ENCODE measurements at places on chromosomes 6 and 20. TPM values are rescaled to one million over a fixed set of nuclear protein-coding genes. Genes with fewer than 3 reads are reported as not detected.

GRCh38 chr6:14841901-14842421 lies 403.9 kb upstream of the JARID2 start:
- DNase-seq = no peak

DNA sequence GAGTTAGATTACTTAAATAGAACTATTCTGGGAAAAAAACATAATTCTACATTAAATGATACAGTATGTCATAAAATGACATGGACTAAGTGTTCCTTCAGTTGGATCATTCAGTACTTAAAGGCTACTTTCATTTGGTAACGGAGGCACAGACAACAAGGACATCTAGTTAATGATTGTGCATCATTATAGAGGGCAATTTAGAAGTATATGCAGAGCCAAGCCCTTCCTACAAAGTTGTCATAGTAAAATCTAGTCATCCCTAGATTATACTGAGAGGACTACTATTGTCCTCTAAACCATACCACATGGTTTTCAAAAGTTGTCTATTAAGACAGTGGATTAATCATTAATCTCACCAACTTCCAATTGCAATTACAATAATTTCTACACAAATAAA lies 53.9 kb upstream of the STXBP5 start:
- no peak for DNase-seq

Gene GSTA4
- 17.9 TPM for total RNA-seq

GRCh38 chr6:154758125-154758524 lies 24.9 kb downstream of the SCAF8 start:
- no peak for DNase-seq

- DNase-seq = no peak
Observed at GRCh38 chr20:50274570-50275430, 84.2 kb downstream of the CEBPB start.

DNA sequence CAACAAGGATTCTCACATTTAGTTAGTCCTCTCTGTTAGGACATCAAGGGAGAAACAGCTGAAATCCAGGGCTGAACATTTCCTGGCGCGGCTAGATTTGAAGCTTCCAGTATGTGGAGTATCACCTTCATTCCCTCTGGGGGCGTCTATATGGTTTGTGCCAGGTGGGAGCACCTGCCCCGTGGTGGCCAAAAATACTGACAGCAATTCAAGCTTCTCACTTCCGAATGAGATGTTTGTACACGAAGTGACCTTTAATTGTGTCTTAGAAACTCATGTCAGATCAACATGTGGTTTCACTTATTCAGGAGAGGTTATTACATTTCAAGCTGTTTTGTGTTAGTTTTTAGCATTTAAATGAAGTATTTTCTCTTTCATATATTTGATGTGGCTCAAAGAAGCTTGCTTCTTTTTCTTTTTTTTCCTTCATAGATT lies 67.3 kb upstream of the ZNF217 start:
- no peak for DNase-seq

- DNase-seq = no peak
Observed at GRCh38 chr20:51505566-51505965, 37.0 kb downstream of the NFATC2 start.

Gene ADGRG6
- 99.3 TPM for total RNA-seq

DNA sequence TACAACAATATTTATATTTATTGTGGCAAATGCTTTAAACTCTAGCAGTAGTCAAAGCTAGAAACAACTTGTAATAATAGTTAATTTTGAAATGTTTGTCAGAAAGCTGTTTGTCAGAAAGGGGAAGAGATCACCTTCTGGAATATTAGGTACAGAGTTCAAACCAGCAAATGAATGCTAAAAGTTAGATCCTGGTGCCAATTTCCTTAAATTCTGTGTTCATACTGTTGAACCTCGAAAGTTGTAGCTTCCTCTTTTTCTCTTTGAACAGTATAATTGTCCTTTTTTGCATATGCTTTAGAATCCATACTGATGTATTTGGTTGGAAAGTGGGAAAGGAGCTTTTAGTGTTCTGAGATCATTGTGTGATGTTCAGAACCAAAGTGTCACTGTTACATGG lies 22.4 kb downstream of the ITCH start:
- DNase-seq = no peak

Gene SLCO4A1
- total RNA-seq = 4.1 TPM

DNA sequence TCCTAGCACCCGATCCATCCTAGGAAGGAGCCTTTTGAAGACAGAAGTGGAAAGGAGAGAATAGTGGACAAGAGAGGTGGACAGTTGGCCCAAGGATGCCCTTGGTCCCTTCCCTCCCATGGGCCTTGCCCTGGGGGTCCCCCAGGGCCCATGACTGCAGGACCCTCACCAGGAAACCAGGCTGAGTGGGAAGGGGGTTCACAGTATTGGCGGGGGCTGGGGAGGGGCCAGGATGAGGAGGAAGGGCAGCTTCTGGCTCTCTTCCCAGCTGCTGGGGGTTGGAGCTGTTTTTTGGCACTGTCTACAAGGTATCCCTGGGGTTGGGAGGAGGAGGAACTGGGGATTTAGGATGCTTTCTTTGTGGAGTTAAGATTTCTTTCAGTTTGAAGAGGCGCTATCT lies 4.0 kb upstream of the DSN1 start:
- no peak for DNase-seq

GRCh38 chr6:142751452-142751851 lies 193.5 kb downstream of the HIVEP2 start:
- DNase-seq = no peak

Gene GJE1
- not detected for total RNA-seq

Gene GGTLC1
- total RNA-seq = not detected

Gene PTCRA
- not detected for total RNA-seq

DNA sequence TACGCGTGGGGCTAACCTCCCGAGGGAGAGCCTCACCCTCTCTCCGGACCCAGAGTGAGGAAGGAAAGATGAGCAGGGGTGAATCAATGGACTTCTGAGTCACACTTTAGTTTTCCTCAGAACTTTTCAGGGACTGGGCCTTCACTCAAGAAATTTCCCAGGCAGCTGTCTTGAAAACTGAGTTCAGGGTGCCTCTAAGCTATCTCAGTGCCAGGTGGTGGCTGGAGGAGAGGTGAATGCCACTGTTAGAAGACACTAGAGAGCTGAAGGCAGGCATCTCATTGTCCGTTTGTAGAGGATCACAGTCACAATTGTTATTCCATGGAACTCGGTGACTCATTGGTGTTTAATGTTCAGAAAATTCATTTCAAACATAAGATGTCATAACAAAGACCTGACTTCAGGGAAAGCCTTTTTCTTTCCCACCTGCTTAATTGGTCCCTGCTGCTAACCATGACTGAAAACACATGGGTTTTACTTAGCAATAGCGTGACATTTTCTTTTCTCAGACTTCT lies 5.3 kb upstream of the SERPINB6 start:
- peak; percentile 71 for DNase-seq

Gene EXOC2
- 30.8 TPM for total RNA-seq

GRCh38 chr20:57483287-57484050 lies 41.5 kb downstream of the CTCFL start:
- DNase-seq = no peak

DNA sequence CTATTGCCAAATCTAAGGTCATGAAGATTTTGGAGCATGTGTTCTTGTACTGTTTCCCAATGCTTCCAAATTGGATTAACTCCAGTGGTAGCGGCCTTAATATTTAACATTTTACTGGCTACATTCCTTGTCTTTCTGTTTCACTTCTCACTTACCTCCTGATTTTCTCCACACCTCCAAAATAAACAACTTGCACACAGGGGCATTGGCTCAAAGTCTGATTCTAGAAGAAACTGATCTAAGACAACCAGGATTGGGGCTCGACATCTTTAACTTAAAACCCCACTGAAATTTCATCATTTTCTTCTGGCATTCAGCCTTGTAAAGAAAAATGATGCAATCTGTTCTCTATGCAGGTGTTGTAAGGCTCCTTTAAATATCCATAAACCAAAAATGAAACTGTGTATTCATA lies 557.9 kb upstream of the ID4 start:
- no peak for DNase-seq

Gene ANKRD66
- total RNA-seq = not detected

- DNase-seq = no peak
Observed at GRCh38 chr6:42038163-42038562, 12.2 kb upstream of the TAF8 start.

GRCh38 chr6:121548131-121548530 lies 112.7 kb downstream of the GJA1 start:
- no peak for DNase-seq

- no peak for DNase-seq
Observed at GRCh38 chr6:119961450-119961849, 611.9 kb upstream of the MAN1A1 start.

Gene FKBP1A
- total RNA-seq = 982 TPM

GRCh38 chr20:49892260-49892659 lies 23.1 kb downstream of the SPATA2 start:
- no peak for DNase-seq

Gene RAD21L1
- total RNA-seq = not detected

DNA sequence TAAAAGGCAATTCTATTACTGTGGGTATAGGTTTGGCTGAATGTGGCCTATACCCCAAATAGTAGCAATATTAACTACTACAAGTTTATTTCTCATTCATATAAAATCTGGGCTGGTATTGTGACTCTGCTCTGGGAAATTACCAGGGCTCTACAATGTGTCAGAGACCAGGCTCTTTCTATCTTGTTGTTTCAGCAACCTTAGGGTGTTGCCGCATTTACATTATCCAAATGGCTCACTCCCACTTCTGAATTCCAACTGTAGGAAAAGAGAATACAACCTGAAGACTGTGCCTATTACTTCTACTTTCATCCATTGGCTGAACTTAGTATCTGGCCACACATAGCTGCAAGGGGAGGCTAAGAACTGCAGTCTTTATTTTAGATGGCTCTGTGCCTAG lies 106.7 kb upstream of the CENPW start:
- DNase-seq = no peak

Gene NINL
- total RNA-seq = 24.8 TPM

GRCh38 chr20:34751453-34751852 lies 47.3 kb downstream of the TP53INP2 start:
- DNase-seq = no peak

DNA sequence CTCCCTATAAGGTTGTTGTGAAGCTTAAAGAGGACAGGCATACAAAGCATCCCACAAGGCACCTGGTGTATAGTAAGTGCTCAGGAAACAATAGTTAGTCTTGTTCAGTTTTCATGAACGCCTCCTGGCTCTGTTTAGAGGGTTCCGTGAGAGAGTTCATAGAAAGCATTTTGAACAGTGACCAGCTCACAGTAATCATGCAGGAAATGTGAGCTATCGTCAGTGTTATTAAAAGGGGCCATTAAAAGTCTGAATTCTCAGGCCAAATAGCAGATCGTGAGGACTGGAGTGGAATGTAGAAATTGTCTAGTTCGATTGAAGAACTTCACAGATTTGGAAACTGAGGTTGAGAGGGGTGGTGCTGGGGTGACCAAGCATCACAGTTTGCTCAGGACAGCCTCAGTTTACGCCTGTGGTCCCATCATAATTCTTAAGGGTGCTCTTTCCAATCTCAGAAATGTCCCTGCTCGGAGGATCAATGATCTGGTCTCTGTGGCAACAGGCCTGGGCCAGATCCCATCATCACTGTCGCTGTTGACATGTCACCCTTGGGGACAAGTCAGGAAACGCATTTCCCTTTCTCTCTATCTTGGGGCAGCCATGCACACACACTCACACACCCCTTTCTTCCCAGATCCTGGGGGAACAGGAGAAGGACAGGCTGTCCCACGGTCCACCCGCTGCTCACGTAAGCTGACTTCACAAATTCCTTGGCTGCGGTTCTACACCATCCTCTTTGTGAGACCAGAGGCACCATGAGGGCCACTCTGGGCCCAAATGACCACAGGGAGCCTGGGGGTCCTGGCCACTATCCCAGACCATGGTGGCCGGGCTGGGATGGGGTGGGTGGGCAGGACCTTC lies 7.2 kb downstream of the TGM2 start:
- peak; percentile 87 for DNase-seq

- DNase-seq = no peak
Observed at GRCh38 chr6:110282412-110282811, 75.7 kb downstream of the METTL24 start.

- DNase-seq = no peak
Observed at GRCh38 chr6:30349421-30350177, 4.6 kb downstream of the RPP21 start.

DNA sequence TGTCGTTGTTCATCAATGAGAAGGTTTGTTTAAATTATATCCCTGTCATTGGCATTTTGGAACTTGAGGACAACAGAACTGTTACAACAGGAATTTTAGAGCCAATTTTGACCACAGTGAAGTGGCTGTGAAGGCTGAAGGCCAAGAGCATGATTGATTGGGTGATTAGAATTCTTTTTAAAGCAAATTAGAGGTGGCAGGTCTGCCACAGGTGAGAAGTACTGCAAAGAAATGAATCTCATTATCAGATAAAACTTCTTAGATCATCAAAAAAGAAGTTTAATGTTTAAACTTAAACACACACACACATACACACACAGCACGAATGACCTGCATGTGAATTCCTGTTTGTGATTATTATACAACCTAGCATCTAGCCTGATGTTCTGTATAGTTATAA lies 32.4 kb downstream of the FARS2 start:
- DNase-seq = no peak

GRCh38 chr6:151721671-151722070 lies 85.8 kb upstream of the ESR1 start:
- no peak for DNase-seq

Gene PSORS1C2
- total RNA-seq = not detected

DNA sequence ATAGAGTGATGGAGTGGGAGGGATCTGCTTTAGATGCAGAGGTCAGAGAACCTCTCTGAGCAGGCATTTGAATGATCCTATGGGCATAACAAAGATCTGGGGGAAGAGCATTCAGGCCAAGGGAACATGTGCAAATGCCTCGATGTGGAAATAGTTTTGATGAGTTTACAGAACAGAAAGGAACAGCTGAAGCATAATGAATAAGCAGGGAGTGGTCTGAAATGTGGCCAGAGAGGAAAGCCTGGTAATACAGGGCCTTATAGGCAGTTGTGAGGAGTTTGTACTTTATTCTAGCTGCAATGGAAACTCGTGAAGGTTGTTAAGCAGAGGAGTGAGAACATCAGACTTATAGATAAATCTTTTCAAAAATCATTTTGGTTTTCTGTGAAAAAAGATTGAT lies 33.0 kb upstream of the ME1 start:
- DNase-seq = no peak

Gene RFX6
- total RNA-seq = not detected

- DNase-seq = peak; percentile 26
Observed at GRCh38 chr6:21115111-21115510, 478.4 kb upstream of the SOX4 start.

GRCh38 chr20:14512839-14513238 lies 175.4 kb upstream of the FLRT3 start:
- DNase-seq = peak; percentile 39

Gene STX11
- 4.7 TPM for total RNA-seq

Gene AGER
- 12.0 TPM for total RNA-seq

DNA sequence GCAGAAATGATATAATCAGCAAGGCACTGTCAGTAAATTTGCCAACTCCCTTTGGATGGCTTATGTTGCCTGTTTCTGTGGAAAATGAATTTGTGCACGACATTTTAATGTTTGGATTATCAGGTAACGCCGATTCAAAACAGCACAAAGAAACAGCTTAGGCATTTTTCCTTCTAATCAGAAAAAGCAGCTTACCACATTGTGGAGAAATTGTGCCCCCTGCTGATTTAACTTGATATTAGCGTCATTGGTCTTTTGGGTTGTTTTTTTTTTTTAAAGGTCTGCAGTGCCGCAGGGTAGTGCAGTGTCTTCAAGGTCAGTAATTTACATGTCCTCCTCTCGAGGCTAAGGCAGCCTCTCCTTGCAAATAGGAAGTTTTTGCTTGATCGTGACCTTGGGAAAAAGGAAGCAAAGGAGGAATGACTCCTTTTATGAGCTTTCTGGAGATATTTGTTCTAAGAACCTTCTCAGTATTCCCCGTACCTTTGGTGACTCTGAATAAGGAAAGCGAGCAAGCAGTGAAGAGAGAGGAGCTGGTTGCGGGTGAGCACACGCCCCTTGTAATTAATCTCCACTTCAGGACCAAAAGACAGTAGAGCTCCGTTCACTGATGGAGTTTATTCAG lies 79.1 kb downstream of the ELOVL4 start:
- peak; percentile 81 for DNase-seq
